A549 treated with CpdA at 1 μM for 4 hours (cell line): ENCODE measurements at places on chromosomes 7 and 10. TPM values are rescaled to one million over a fixed set of nuclear protein-coding genes. Genes with fewer than 3 reads are reported as not detected.

DPYSL4 gene
- total RNA-seq: 14.3 to 20.5 TPM (median 19.1 TPM) in 5 replicates

STMP1 gene
- 27.3 to 34.8 TPM (median 32.0 TPM) in 5 replicates for total RNA-seq

GIMAP4 gene
- total RNA-seq: not detected in 5 replicates

HOXA2 gene
- total RNA-seq: 0.82 to 1.4 TPM (median 1.0 TPM) in 5 replicates

TRIM50 gene
- total RNA-seq: not detected in 5 replicates

CLDN3 gene
- total RNA-seq: 1.4 to 3.8 TPM (median 3.1 TPM) in 5 replicates

FAM131B gene
- total RNA-seq: 0.48 to 0.73 TPM (median 0.54 TPM) in 5 replicates

IKZF1 gene
- total RNA-seq: 0.01 TPM in 1 of 5 replicates, not detected in the others
